NCI-H510A treated with DMSO at 0.1 percent for 48 hours (cell line): ENCODE measurements at places on chromosomes 4 and X.

DNA sequence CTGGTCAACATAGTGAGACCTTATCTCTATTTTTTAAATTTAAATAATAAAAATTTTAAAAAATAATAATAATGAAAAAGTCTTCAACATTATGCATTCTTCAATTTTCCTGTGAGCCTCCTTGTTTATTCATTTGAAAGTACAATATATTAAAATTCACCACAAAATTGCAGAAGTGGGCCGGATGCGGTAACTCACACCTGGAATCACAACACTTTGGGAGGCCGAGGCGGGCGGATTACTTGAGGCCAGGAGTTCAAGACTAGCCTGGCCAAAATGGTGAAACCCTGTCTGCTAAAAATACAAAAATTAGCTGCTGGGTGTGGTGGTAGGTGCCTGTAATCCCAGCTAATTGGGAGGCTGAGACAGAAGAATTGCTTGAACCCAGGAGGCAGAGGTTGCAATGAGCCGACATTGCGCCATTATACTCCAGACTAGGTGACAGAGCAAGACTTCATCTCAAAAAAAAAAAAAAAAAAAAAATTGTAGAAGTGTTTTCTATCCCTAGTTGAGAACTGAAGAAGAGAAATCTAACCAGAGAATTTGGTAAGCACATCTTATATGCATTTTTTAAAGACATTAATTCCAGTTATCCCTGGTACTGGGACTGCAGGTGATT is 56.9 kb downstream of the RBM47 start:
- no peak for DNase-seq

DNA sequence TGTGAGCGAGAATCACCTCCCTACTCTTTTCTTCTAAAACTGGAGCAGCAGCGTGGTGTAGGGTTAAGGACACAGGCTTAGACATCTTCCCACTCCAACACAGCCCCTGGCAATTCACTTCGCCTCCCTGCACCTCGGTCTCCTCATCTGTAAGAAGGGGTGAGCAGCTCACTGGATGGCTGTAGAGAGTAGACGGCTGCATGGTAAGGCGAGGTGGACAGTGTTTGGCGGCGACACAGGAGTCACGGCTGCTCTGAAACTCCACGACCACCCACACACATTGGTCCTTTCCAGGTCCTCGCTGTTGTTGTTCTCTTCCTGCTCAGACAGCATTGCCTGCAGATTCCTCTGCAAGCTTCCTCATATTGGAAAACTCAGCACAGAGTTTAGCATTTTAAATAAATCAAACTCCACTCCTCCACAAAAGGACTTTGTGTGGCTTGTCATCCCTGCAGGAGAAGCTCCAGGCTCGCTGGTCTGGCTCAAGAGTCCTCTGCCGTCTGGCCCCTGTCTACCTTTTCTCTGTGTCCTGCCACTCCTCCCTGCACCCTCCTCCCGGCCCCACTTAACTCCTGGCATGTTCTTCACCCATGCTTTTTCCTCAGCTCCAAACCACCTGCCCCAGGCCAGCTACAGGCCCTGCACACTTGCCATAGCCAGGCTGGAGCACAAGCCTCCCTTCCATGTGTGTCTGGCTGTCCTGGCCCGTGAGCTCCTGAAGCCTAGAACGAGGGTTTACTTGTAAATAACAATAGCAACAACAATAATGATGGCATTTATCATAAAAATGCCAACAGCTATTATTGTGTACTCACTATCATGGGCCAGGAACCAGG is 41.3 kb upstream of the CRMP1 start:
- DNase-seq = no peak

DNA sequence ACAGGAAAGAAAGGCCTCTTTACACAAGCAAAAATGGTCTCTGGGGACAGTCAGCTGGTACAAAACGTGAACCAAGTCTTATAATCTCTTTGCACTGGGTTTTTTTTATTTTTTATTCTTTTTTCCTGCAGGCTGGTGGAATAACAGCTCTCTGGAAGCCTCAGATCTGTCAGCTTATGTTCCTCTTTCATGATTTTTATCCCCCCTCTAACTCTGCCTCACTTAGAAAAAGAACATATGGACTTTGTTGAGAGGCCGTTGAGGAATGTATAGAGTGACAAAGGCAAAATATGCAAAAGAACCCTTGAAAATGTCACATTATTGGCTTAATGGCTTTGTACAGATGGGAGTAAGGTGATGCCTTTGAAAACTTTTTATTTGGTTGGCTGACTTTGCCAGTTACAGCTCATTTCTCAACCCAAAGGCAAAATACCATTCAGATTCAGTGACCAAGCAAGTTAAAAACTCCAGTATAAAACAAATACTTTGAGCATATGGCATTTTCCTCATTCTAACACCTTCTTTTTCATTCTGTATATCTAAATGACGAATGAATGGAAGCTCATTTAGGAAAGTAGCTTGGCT is 111.1 kb downstream of the RNF150 start:
- DNase-seq = no peak

- no peak for DNase-seq
Observed at GRCh38 chr4:168839758-168840391, 170.2 kb downstream of the CBR4 start.

DNA sequence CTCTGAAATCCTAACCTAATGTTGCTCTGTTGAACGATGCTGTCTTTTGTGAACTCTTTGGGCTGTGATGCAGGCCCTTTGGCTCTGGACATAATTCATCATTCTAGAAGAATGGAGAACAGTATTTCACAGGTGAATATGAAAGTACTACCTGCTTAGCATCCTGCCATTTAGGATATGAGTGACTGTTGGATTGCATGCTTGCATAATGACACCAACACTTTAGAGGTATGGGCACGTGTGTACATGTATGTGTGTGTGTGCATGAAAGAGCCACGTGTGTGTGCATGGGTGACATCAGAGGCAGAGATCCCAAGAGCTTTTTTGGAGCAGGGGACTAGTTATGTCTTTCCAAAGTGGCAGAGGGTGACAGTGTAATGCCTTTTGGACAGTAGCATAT is 70.2 kb upstream of the ZNF518B start:
- DNase-seq = no peak

- DNase-seq = no peak
Observed at GRCh38 chrX:28552882-28553829, 34.1 kb upstream of the IL1RAPL1 start.

- DNase-seq = no peak
Observed at GRCh38 chrX:71100581-71101505, 5.2 kb downstream of the FOXO4 start.

- DNase-seq = no peak
Observed at GRCh38 chr4:156537286-156537685, 434.3 kb downstream of the PDGFC start.

DNA sequence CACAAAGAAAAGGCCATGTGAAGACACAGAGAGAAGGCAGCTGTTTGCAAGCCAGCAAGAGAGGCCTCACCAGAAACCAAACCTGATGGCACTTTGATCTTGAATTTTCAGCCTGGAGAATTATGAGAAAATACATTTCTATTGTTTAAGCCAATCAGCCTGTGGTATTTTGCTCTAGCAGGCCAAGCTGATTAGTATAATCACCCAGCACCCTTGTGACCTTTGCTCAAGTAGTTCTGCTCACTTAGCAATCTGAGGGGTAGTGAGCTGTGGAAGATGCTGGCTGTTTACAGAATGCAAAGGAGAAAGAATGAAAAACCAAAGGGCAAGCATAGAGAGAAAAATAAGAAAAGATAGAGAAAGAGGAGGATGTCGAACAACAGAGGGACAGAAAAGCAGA is 396.4 kb upstream of the BOD1L1 start:
- no peak for DNase-seq

GRCh38 chr4:30670206-30670605 is 50.0 kb upstream of the PCDH7 start:
- no peak for DNase-seq

- no peak for DNase-seq
Observed at GRCh38 chr4:128840711-128841318, 31.3 kb downstream of the JADE1 start.
